SJSA1 (cell line): ENCODE measurements at places on chromosomes 7 and 10. TPM values are rescaled to one million over a fixed set of nuclear protein-coding genes. Genes with fewer than 3 reads are reported as not detected.

DNA sequence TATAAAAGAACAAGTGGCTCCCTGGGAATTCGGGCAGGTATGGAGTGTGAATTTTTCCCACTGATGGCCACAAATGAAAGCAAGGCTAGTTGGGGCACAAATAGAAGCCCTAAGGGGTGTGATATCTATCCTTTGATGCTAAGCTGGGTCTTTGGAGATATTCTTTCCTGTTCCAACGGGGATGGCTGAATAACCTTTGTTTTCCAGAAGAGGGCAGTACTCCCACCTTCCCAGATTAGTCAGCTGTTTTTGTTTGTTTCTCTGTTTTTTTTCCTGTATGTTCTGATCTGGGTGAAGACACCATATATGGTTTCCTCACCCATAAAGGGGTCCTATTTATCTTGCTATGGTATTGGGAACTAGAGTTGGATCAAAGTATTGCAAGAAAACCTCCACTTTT lies 947.7 kb upstream of the SORCS1 start:
- no peak for DNase-seq

Gene CXCL12
- not detected in 2 replicates for total RNA-seq

DNA sequence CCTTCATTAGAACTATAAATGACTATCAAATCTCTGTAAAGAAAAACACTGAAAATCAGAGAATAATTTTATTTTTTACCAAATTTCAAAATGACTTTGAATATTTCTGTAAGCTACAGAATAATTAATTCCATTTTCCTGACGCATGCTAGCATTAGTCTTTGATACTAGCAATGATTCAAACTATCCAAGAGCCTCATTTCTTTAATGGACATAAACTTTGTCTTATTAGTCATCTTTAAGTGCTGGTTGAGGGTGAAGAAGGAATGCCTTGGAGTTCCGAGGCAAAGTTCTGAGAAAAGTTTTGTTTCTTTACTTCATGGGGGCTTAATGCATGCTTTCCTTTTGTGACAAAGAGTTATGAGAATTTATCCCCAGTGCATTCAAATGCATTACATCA lies 137.3 kb downstream of the AGMO start:
- DNase-seq: no peak

Gene UTF1
- total RNA-seq: not detected in 2 replicates

DNA sequence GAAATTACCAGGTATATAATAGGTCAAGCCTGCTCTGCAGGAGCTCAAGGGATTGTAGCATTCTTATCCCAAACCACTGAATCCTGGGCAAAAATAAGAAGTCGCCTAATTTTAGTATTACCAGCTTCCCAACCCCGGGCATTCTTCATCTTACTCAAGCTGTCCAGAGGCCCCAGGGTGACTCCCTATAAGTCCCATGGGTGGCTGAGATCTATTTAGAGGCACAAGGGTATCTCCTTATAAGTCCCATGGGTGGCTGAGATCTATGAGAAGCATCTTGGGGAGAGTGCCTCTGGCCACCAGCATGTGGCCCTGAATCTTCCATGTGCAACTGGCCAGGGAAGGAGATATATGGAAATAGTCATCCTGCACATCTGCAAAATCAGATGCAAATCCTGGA lies 38.9 kb downstream of the PRSS2 start:
- no peak for DNase-seq

GRCh38 chr10:72814099-72814790 lies 79.3 kb upstream of the OIT3 start:
- DNase-seq: no peak

DNA sequence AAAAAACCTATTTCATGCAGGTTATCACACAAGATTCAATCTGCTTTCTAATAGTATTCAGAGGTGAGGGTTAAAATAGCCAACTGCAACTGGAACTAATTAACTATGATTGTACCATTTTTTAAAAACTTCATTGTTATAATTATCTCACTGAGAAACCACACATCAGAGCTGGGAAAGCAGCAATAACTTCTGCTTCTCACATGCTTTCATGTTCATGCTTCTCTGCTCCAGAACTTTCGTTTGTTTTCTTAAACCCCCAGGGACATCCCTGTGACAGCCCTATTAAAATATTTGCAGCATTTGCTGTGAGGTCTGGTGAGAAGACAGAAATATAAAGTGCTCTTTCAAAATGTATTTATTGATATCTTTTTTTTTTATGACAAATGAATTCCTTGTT lies 389.0 kb upstream of the SORCS1 start:
- no peak for DNase-seq

GRCh38 chr10:16943295-16944285 lies 126.4 kb upstream of the RSU1 start:
- no peak for DNase-seq

- DNase-seq: no peak
Measured at GRCh38 chr7:70379210-70379609, 752.7 kb upstream of the GALNT17 start.

DNA sequence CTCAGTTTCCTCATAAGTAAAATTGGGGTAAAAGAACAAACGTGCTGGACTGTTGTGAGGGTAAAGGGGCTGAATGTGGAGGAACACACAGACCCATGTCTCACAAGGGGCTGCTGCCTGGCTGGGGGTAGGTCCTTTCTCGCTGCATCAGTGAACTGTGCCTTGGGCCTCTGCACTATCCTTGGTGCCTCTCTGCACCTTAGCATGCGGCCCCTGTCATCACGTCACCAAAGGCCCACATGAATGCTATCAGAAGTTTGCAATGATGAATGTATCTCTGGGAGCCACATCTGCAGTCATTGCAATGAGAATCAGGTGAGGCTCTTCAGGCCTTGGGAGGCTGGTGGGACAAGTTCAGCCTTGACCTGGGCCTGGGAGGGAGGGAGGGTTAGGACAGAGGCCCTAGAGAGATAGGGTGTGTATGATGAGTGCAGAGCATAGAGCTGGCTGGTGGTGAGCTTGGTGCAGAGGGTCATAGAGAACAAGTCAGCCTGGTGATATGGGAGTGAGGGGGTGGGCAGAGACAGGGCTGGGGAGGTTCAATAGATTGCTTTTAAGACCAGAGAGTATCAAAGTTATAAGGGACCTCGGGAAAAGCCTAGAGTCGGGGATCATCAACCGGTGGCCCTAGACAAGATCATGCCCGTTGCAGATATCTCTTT lies 308.4 kb downstream of the RPS24 start:
- DNase-seq: no peak

Gene ALOX5
- total RNA-seq: not detected in 2 replicates

GRCh38 chr7:133679977-133680376 lies 427.1 kb downstream of the EXOC4 start:
- no peak for DNase-seq

GRCh38 chr10:44947371-44948152 lies 12.0 kb upstream of the RASSF4 start:
- DNase-seq: peak; percentile 19

GRCh38 chr7:79734181-79734580 lies 280.7 kb upstream of the MAGI2 start:
- DNase-seq: no peak

DNA sequence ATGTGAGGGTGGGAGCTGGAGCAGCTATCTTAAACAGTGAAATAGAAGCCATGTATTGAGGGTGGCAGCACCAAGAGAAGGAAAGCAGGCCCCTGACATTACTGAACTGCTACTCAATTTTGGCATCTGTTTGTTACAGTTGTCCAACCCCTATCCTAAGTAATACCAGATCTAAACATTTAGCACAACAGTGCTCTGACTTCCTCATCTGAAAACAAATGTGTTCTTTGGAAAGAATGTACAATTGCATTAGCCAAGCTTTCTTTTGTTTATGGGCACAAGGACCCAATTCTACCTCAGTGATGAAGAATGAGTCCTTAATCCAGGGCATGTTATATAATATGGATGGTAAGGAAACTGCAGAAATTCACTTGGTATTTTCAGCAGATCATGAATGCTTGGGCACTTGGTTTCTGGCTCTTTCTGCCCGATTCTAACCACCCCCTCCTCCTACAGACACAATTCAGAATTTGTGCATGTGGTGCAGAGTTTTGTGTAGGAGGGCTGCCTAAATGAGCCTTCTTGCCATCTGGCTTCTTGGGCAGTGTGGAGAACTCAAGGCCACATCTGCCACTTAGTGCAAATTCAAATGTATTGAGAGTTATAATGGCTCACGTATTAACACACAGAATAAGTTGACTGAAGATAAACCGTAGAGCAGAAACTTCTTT lies 36.9 kb upstream of the KMT2E start:
- no peak for DNase-seq

GRCh38 chr7:123351516-123352505 lies 152.0 kb upstream of the SLC13A1 start:
- no peak for DNase-seq

Gene VWC2
- total RNA-seq: not detected in 2 replicates

- DNase-seq: no peak
Measured at GRCh38 chr10:508726-509125, 180.7 kb downstream of the DIP2C start.

DNA sequence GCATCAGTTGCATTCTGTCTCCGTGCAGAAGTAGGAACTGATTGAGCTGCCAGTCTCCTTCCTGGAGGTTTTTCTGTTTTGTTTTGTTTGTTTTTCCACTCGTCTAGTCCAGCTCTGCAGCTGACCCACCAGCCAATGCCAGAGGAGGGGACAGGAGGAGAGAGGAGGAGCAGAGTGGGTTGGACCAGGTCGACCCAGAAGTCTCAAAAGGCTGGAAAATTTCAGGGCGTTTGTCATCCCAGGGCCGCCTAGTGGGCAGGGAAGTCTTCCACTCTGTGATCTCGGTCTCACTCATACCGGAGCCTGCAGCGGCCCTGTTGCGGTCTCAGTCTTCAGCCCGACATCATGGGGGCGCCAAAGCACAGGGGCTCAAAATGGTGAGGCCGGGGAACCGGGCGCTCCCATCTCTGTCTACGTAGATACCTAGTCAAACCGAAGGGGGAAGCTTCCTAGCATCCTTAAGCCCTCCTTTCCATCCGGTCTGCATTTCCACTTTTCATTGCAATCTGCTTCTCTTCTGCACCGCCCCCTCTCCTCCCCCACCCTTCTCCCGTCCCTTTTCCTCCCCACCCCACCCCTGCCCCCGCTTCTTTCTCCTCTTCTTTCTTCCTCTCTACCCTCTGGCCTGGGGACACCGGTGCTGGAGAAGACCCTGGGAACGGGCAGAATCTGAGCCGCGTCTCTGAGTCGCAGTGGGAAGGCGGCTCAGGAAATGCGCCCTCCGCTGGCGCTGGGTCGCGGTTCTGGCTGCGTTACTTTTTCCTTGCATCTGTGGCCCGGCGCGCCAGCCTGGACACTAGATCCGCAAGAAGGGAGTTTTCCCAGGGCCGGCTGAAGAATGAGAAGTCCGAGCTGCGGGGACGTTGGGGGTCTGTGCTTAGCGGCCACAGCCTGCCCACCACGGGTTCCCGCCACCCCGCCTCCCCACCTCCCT lies 16.2 kb upstream of the PAX2 start:
- no peak for DNase-seq

DNA sequence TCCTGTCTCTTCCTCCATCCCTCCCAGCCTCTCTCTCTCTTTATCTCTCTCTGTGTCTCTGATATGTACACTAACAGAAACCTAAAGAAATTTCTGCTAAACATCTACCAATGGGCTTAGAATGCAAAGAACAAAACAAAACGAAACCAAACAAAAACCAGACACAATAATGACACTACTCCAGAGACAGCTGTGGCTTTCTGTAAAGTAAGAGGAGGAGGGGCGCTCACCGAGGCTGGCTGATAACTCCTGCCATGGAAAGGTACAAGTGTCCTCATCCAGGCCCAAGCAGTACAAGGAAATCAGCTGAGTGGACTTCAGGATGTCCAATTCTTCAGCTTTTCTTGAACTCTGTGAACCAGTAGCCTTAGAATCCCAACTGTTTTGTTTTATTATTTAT lies 70.4 kb upstream of the FZD8 start:
- DNase-seq: no peak

Gene CYP3A7
- not detected in 2 replicates for total RNA-seq

Gene MSS51
- total RNA-seq: 0.22 and 0.71 TPM in 2 replicates

Gene SPDYE2
- not detected in 2 replicates for total RNA-seq

- no peak for DNase-seq
Measured at GRCh38 chr10:108412323-108412722, 1247.8 kb upstream of the SORCS1 start.

Gene SORBS1
- 1.1 and 2.9 TPM in 2 replicates for total RNA-seq
